NCI-H1105 (cell line): ENCODE measurements at places on chromosomes 7 and 10.

DNA sequence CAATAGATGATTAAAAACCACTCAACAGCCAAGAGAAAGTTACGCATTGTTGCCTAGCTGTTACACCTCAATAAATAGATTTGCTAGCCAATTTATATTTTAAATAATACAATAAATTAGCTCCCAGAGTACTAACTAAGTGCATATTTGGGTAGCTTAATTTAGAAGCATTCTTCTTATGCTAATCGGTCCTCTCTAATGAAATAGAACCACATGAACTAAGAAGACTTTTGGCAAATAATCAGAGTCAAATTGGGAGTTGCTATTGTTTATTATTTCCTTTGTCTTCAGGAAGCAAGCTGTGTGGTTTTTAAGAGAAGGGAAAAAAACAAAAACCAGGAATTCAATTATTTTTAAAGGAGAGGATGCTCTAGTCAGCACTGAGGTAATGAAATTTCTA, 49.0 kb upstream of the TRIL start:
- DNase-seq, result no peak

GRCh38 chr7:37532636-37533035, 84.0 kb upstream of the ELMO1 start:
- no peak for DNase-seq

DNA sequence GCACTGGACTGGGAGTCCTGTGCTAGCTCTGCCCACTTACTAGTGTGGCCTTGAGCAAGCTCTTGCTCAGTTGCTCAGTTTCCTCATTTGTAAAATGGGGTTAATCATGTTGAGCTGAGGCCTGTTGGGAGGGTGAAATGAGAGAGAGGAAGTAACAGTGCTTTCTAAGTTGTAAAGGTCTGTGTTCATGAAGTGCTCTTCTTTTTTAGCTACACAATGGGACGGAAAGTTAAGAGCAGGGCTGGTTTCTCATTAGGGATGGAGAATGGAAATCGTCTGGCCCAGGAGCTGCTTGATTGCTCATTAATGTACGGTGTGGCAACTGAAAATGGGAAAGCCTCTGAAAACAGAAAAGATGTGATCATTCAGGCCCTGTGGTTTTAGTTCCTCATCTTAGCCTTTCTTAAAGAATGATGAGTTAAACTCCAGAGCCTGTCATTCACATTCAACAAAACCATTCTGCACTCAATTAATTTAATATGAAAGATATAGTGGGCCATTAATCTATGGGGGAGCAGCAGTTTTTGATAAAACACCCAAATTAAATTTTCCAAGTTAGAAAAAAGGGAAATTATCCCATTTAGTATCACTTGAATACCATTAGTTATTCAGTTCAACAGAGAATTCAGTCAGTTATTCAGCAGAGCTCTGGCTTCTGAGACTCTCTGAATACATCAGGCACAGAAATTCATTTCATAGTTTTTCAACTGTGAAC, 60.5 kb downstream of the SH2D4B start:
- DNase-seq, result no peak

- no peak for DNase-seq
Observed at GRCh38 chr7:43735802-43736603, 6.7 kb upstream of the COA1 start.

DNA sequence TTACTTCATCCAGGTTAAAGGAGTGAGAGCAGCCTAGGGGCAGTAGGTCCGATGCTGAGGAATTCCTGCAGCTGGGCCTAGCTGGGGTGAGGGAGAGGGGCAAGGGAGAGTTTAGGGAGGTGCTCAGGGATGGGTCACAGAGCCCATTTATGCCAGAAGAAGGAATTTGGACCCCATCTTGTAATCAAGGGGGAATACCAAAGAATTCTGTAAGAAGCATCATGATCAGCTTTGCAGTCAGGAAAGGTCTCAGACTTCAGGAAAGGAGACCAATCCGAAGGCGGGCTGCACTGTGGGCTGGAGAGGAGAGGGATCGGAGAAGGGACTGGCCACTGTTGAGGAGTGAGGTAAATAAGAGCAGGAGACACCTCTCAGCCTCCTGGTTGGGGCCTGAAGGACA, 566.6 kb upstream of the MGMT start:
- no peak for DNase-seq

- no peak for DNase-seq
Observed at GRCh38 chr10:70296406-70296899, 12.6 kb upstream of the NPFFR1 start.
